ENCODE measurements at places on chromosomes 6 and 20. TPM values are rescaled to one million over a fixed set of nuclear protein-coding genes. Genes with fewer than 3 reads are reported as not detected.

The HDGFL1 gene
- not detected for total RNA-seq

The DDO gene
- not detected for total RNA-seq

The NRM gene
- 26.5 TPM for total RNA-seq

The GHRH gene
- total RNA-seq: not detected

The SIGLEC1 gene
- total RNA-seq: not detected

The MOCS1 gene
- total RNA-seq: 2.0 TPM

The LIN28B gene
- 1.6 TPM for total RNA-seq

The PAQR8 gene
- 1.00 TPM for total RNA-seq

The VNN1 gene
- total RNA-seq: 0.07 TPM

The OR2H2 gene
- total RNA-seq: not detected

The EBF4 gene
- 2.7 TPM for total RNA-seq

The RIMS1 gene
- total RNA-seq: not detected

The KIAA0408 gene
- 5.6 TPM for total RNA-seq

The GSTA3 gene
- not detected for total RNA-seq

The CPXM1 gene
- not detected for total RNA-seq

The CALHM4 gene
- total RNA-seq: not detected

The NR2E1 gene
- 0.09 TPM for total RNA-seq

The GJA10 gene
- not detected for total RNA-seq

The DDRGK1 gene
- total RNA-seq: 68.6 TPM

The RSPO3 gene
- 97.7 TPM for total RNA-seq

The PNPLA1 gene
- not detected for total RNA-seq

The DCDC2 gene
- 2.0 TPM for total RNA-seq

The PSORS1C2 gene
- total RNA-seq: not detected

The CENPB gene
- total RNA-seq: 134 TPM

The BHLHE23 gene
- not detected for total RNA-seq

The ZNF831 gene
- total RNA-seq: not detected

The BANF2 gene
- not detected for total RNA-seq

The DUSP22 gene
- total RNA-seq: 10.8 TPM

The LPIN3 gene
- 11.0 TPM for total RNA-seq

The KCNK15 gene
- 0.47 TPM for total RNA-seq

The ECT2L gene
- total RNA-seq: not detected

The TPBG gene
- 47.3 TPM for total RNA-seq

The TMEM217 gene
- total RNA-seq: 0.76 TPM

The AKAP12 gene
- 123 TPM for total RNA-seq

The HFE gene
- 12.4 TPM for total RNA-seq

The RNF39 gene
- not detected for total RNA-seq

The FAM184A gene
- not detected for total RNA-seq

The SIRPD gene
- total RNA-seq: not detected

The SMIM29 gene
- total RNA-seq: 29.9 TPM

The TMEM151B gene
- total RNA-seq: 0.13 TPM

The CLDN20 gene
- not detected for total RNA-seq

The ELOVL5 gene
- 46.2 TPM for total RNA-seq

The C6orf58 gene
- total RNA-seq: not detected

The ALDH5A1 gene
- total RNA-seq: 7.4 TPM

The COL11A2 gene
- total RNA-seq: 1.5 TPM

The EEF1A2 gene
- 154 TPM for total RNA-seq

The OPN5 gene
- total RNA-seq: not detected

The HTR1E gene
- not detected for total RNA-seq
